ENCODE measurements at places on chromosomes 4 and X. TPM values are rescaled to one million over a fixed set of nuclear protein-coding genes. Genes with fewer than 3 reads are reported as not detected.
A peak's percentile ranks its signal among the peaks of the same experiment; 100 is the strongest.

The HPRT1 gene
- polyA plus RNA-seq: 40.6 TPM

DNA sequence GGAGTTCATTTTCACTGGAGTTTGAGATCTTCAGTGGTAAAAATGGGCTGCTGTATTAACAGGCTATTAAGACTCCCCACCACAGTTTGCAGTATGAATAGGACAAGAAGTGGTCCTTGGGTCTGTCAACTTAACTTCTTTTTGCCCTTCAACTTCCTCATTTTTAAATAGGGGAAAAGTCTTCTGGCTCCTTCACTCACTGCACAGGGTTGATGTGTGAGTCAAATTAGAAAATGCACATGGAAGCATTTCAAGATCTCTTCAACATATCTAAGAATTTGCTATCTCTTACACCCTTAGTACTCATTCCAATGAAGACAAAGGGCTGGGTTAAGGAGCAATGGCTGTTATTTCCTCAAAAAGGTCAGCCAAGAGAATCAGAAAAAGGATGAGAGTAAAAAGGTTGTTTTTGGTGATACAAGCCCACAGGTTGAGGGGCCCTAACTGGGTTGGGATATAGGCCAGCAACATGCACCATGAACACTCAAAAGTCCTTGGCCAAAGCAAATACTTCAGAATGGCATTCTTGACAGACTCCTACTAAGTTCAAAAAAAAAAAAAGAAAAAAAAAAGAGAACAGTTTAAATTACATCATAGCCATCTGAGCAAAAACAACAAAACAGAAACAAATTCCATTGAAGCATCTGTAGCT is 13.4 kb downstream of the PDE5A start:
- H3K36me3 ChIP-seq: peaks cover 3% of the 10 kb centered on the region
- no peak overlapping the region for H3K4me3 ChIP-seq
- H3K27me3 ChIP-seq: no peaks in the 10 kb centered on the region
- peaks cover 3% of the 10 kb centered on the region for H3K4me1 ChIP-seq
- DNase-seq: no peak

The CXorf51A gene
- polyA plus RNA-seq: not detected

DNA sequence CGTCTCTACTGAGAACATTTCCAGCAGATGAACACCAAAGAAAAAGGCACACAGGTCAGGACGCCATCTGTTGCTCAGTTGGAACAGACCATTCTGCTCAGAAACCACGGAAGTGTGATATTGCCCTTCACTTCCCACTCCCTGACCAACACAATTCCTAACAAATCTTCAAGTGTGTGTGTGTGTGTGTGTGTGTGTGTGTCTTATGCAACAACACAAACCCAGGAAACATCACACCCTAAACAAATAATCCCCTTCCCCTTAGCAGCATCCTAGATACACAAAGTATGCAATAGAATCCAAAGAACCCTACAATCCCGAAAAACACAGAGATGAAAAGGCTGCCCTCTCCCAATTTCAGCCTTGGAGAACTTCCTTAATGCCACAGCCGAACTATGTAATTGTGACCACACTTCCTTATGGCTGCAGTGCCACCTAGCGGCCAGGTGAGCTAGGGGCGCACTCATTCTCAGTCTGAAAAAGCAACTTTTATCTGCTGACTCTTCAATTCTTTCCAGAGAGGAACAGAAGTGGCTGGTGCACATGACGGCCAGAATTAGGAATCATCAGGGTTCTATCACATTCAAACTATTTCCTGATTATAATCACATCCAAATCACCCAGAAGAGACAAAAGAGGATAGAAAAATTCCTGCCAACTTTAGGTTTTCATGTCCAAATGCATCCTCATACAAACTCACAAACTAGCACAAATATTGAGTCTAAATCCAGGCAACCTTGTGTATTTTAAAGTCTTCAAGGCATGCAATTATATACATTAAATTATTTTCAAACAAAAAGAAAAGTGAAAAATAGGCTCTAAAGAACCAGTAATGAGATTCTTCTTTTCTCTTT is 164.9 kb downstream of the DHX15 start:
- H3K4me3 ChIP-seq: no peak overlapping the region
- no peaks in the 10 kb centered on the region for H3K4me1 ChIP-seq
- no peaks in the 10 kb centered on the region for H3K36me3 ChIP-seq
- DNase-seq: peak; percentile 77

DNA sequence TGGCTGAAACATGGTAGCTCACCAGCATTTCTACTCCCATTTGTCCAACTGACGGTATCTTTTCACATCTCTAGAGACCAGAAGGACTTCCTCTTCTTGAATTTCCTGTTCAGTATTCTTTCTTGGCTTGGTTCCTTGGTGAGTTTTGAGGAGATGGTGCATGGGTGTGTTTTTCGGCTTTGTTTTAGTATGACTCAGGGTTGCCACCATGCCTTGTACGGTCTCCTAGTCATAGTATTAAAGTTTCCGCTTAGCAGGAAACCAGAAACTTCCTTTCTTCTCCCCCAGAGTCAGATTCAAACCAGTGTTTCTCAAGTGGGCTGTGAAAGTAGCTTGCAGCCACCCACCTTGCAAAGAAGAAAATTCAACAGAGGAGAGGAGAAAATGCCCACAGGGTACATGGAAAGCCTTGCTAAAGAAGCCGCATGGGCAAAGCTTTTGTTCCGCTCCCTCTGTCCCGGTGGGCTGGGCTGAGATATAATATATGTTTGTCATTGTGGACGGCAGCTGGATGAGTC is 5.7 kb downstream of the CD99 start:
- DNase-seq: no peak
- H3K27me3 ChIP-seq: no peaks in the 10 kb centered on the region
- peaks cover 91% of the 10 kb centered on the region for H3K4me1 ChIP-seq
- no peaks in the 10 kb centered on the region for H3K36me3 ChIP-seq
- peak overlapping the region; percentile 12 for H3K4me3 ChIP-seq

The ADH1A gene
- polyA plus RNA-seq: not detected
